ENCODE measurements at places on chromosomes 11 and 22.

DNA sequence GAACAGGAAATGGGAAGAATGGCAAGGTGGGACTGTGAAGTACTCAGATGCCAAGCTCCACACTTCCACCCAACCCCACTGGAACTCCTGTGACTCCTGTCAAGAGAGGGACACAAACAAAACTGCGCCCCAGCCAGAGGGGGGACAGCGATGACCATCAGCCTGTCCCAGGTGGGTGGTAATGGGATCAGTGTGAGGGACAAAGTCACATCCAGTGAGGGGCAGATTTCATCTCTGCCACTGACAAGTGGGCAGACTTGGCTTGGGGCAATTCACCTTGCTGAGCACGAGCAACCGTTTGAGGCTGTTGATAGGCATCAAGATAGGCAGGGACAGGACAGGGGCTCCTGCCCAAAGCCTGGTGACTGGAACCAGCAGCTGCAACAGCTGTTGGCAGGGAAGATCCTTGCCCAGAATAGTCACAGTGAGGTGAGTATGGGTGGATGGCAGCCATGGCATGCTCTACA lies 105.4 kb upstream of the PITPNB start:
- no peak for DNase-seq

DNA sequence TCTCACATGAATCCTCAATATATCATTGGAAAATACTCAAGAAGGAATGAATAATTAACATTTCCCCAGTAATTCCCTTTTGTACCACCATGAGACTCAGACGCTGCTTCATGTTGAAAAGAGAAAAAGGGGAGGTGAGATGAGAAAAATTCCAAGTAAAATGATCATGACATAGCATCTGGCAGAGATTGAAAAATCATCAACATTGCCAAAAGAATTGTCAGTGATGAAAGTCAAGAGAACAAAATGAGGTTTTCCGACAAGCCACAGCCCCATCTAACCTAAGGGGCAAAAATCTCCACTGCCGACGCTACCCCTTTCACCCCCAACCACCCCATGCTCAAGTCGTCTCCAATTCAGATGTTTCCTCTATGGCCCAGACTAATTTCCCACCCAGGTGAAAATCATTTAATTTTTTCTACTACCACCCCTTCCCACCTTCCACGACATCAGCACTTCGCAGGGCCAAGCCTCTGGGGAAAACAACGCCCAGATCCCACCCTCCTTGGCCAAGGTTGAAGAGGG lies 1.2 kb downstream of the RAB6A start:
- DNase-seq: no peak

DNA sequence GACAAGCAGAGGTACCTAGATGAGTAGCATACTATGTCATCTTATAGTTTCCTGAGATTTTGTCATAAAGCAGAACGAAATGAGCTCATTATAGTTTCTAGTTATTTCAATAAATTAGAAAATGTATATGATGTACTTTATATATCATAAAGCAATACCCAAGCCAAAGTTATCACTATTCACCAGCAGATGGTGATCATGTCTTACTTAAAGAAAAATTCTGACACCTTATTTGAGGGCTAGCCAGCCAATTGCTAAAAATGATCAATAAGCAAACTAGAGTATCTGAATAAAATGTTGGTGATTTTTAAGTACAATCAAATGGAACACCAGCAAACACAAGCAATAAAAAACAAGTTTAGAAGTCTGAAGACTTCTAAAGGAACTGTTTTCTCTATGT lies 44.1 kb downstream of the RSF1 start:
- peak; percentile 12 for DNase-seq

DNA sequence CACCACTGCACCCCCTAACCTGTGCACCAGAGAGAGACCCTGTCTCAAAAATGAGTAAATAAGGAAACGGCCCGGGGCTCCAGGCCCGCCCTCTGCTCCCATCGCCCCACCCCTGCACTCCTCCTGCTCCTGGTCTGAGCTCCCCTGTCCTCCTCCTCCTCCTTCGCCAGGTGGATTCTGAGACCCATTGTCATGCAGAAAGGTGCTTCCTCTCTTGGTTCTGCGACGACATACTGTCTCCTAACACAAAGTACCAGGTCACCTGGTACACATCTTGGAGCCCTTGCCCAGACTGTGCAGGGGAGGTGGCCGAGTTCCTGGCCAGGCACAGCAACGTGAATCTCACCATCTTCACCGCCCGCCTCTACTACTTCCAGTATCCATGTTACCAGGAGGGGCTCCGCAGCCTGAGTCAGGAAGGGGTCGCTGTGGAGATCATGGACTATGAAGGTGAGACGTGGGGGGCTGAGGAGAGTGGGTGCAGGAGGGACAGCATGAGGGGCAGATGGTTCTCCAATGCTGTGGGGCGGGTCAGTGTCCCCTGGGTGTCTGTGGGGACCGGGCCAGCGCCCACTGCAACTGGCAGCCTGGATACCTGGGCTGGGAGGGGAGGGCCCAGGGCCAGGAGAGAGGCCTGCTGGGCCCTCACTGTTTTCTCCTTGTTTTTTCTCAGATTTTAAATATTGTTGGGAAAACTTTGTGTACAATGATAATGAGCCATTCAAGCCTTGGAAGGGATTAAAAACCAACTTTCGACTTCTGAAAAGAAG lies 3.1 kb upstream of the APOBEC3D start:
- no peak for DNase-seq

- no peak for DNase-seq
Observed at GRCh38 chr11:61599968-61600710, 19.3 kb upstream of the SYT7 start.

DNA sequence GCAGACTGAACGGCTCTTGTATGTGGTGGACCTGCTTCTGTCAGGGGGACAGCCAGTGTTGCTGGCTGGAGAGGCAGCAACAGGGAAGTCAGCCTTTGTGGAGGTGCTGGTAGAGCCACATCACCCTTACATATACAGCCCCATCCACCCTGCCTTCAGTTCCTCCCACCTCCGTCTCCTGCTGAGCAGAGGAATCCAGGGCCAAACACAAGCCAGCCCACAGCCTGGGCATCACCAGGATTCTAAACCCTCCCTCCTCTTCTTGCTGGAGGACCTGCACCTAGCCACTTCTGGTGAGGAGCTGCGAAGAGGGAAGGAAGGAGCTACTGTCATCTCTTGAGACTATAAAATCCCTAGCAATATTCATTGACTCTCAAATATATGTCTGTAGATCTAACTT lies 51.6 kb downstream of the DNHD1 start:
- DNase-seq: no peak

GRCh38 chr22:40348025-40348658 lies 1.8 kb downstream of the ADSL start:
- peak; percentile 81 for DNase-seq

GRCh38 chr11:76739798-76740197 lies 43.4 kb upstream of the TSKU start:
- no peak for DNase-seq

DNA sequence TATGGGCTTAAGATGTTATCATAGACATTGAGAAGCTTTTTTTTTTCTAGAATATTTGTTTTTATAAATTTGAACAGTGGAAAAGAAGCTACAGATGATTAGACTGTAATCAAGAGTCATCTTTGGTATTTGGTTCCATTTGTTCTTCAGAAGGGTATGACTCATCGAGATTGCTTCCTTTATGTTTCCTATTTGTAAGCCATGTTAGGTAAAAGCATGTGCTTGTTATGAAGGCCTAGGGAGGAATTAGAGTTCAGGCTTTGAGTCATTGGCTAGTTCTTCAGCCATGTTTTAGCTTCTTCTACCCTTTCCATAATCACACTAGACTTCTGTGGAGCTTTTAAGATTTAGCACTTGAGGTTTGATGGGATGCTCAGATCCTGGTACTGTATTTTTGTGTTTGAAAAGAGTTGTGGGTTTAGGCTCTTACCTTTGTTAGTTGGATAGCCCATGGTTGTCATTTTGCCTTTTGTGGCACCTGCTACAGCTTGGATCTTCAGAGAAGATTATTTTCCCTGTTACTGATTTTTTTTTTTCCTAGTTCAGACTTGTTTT lies 44.3 kb downstream of the POLD3 start:
- DNase-seq: no peak

Measured in activated CD4-positive, alpha-beta T cell treated with anti-CD3 and anti-CD28 coated beads, Interleukin-2, amount 10 ng/mL, durations not matched to agents 7 days and 5 days (primary cell).